ENCODE measurements at places on chromosomes 5 and 9.

DNA sequence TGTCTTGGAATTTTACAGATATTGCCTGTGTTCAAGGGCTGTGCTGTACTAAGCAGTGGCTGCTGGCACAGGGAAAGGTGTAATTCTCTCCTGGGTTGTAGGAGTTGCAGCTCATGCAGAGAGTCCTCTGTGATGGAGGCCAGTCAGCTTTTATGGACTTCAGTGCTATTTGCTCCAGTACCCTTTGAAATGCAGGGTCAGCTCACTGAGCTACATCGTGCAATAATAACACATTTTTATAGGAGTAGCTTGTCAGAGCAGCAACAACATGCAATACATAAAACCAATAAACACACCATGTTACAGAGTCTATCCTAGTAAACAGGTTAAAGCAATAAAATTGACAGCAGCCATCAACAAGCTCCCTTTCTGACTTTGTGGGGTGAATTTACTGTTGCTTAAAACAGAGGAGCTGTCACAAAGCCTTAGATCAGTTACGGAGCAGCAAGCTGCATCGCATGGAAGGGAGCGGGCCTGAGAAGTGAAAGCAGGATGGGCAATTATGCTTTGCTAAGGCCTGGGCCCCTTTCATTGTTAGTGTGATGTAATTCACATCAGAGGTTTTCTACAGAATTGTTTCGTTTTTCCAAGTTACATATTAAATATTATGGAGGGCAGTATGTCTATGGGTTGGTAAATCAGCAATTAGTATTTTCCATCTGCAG, 16.8 kb downstream of the CD180 start:
- no peak for DNase-seq

GRCh38 chr9:127121628-127122175, 733 bp downstream of the ANGPTL2 start:
- no peak for DNase-seq

DNA sequence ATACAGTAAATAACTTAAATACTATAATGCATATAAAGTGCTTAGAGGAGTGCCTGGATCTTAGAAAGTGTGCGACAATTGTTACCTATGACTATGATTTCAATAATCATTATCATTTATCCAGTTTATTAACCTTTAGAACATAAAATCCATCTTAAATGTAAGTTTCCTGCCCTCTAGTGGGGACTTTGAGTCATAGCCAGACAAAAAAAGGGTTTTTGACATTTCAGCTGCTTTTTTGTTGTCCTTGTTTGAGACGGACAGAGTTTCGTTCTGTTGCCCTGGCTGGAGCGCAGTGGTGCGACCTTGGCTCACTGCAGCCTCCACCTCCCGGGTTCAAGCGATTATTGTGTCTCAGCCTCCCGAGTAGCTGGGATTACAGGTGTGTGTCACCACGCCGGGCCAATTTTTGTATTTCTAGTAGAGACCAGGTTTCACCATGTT, 9.7 kb upstream of the C9orf152 start:
- no peak for DNase-seq

DNA sequence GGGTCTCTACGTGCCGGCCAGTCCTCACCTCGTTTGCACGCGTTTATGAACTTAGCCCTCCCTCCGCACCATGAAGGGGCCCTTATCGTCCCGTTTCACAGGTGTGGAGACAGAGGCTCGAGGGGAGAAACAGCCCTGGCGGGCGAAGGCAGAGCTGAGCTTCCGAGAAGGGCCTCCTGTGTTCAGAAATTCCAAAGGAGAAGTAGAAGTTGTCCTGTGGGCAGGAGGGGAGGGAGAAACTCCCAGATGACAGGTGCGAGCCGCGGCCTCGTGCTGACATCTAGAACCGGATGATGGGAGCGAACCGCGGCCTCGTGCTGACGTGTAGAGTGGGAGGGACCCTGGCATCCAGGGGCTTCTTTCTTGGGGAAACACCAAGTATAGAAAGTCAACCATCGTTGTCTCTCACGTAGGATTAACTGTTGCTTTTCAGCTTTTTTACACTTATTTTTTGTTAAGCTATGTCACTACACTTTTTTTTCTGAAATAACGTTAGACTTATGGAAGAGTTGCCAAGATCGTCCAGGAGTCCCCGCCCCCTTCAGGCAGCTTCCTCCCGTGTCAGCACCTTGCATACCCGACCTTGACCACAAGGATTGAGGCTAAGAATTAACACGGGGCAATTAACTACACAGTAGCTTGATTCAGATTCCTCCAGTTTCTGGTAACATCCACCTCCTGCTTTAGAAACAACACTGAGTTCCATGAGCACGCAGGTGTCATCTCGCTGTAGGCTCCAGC, 42.8 kb upstream of the NKD2 start:
- DNase-seq = no peak

DNA sequence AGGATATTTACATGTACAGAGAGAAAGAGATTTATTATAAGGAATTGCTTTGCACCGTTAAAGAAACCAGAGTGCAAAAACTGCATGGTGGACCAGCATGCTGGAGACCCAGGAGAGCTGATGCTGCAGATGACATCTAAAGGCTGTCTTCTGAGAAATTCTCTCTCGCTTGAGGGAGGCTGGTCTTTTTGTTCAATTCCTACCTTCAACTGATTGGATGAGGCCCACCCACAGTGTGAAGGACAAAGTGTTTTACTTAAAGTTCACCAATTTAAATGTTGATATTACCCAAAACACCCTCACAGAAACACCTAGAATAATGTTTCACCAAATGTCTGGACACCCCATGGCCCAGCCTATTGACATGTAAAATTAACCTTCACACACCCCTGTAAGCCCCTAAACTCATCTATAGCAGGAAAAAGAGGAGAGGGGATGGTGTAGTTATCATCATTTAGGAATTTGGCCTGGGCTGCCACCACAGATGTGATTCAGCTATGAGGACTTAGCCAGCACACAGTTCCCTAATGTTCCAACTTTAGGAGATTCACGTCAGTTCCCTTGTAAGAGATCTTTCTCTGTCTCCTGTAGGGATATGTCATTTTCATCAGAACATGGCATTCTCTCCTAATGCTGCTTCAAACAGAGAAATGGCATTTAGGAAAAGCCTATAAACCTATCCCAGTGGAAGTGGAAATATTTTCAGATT, 358.2 kb upstream of the TLE4 start:
- DNase-seq = no peak

DNA sequence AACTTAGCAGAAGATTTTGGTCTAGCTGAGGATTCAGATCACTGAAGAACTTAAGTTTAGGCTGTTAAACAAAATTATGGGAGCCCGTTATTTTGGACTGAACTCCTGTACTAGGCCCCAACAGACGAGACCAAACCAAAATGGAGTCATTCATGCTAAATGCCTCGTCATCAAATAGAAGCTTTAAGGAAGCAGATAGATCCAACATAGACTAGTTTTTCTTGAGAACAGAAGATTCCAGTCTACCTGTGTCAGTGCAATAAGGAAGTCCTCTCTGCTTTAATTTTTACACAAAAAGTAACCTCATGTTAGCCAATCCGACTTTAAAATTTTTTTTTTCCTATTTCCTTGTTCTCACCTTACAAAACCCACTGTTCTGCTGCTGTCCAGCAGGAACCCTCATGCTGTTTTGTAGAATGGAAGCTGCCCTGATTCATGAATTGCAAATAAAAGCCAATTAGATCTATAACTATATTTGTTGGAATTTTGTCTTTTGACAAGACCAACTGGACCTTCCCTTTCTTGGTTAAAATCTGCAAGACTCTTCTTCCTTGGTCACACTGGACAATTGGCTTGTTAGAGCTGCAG, 29.0 kb upstream of the GOLM1 start:
- DNase-seq = no peak

GRCh38 chr5:29261213-29261612, 1932.3 kb upstream of the CDH6 start:
- DNase-seq = no peak

GRCh38 chr9:112043423-112043822, 131.7 kb downstream of the SUSD1 start:
- no peak for DNase-seq

DNA sequence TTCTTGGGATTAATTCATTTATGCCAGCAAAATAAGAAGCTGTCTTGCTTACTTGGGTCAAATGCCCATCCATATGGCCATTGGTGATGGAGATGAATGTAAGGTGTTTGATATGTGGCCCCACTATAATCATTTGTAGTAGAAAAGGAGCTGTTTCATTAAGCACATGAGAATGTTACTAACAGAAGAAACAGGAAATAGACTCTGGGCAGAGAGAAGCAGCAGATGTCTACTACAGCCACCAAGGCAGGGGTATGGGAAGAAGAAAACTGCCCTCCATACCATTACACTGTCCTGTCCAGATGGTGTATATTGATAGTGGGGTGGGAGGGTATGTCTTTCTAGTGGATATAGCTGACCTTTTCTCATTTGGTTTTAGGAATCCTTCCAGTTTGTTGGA, 386.6 kb upstream of the CLINT1 start:
- no peak for DNase-seq

DNA sequence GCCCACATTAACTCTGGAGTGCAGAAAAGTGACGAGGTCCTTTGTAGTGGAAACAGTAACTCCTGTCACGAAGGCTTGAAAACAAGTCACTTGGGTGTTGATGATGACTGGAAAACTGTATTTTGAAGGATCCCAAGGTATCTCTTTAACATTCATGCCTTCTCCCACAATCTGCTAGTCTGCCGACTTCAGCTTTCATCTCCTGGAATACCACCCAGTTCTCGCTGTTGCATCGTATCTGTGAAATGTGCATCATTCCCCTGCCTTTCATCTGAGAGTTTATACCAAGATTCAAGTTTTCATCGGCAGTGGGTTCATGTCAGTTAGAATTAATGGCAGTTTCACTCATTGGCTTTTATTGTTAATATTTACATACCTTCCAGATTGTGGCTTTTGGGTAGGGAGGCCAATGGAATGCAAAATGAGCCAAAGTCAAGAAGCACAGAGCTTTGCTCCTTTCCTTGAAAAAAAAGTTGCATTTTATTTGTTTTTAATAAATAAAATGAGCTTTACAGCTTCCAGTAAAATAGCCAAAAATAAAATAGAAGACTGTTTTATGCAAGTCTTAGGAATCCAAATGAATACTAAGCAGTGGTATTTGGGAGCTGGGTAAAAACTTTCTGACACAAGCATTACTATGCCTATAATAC, 575.2 kb upstream of the WWC1 start:
- no peak for DNase-seq

DNA sequence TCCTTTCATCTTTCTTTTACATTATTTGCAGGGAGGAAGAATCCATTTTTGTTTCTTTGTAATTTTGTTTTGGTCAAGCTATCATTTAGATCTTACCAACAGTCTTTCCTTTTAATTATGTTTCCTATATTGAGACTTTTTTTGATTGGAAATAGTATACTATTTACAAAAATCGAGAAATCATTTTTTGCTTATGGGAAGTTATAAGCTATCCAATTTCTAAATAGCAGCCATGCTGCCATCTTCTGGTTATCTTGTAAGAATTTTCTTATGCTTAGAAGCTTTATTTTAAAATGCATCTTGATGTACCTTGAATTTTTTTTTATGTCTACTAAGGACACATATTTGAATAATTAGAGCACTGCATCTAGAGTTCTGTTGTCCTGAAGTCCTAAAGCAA, 821.2 kb downstream of the PTPRD start:
- no peak for DNase-seq

- DNase-seq = no peak
Observed at GRCh38 chr9:8371686-8372085, 572.1 kb upstream of the DMAC1 start.

DNA sequence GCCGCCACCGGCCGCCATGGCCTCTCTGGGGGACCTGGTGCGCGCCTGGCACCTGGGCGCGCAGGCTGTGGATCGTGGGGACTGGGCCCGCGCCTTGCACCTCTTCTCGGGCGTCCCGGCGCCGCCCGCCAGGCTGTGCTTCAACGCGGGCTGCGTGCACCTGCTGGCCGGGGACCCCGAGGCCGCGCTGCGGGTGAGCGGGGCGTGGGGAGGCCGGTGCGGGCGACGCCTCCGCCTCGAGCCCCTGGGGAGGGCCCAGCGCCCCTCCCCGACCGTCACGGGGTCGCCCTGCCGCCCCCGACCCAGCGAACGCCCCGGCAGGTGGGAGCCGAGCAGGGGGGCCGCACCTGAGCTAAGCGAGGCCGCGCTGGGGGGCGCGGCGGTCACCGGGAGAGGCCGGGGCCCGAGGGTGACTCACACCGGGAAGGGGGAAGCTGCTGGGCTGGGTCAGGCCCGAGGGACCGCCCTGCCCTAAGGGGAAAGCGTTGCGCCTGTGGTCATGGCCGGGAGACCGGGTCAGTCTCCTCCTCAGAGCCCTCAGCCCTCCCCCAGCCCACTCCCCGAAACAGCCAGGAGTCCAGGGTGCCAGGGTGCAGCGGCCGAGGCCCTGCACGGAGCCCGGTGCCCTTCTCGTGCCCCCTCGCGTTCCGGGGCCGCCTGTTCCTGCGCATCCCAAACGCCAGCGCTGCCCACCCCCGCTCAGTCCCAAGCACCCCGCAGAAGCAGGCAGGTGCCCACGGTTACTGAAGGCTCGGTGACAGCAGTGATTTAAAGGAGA, 510 bp downstream of the NOXA1 start:
- no peak for DNase-seq

DNA sequence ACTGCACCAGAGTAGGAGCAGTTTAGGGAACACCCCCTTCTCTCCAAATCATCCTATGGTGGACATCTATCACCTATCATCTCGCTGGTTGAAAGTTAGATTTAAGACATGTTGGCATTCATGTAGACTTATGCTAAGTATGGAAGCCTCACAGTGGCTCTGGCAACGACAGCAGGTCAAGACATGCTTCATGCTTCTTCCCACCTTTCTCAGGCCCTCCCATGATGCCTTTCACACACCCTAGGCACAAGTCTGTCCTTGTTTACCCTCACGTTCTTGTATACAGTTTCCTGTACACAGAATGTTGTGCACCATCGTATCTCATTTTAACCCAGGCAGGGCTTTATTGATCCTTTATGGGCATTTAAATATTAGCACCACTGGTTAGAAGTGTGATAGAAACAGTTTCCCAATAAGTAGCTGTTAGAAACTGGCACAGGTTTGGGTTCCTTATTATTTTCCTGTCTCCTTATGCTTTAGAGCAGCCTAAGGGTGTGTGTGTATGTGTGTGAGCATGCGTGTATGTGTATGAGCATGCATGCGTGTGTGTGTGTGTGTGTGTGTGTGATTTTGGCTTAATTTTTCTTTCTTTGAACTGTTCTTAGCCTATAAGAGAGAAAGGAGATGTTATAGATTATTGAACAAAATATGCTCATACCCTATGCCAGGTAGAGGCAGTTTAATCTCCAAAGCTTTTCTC, 160.6 kb downstream of the NTRK2 start:
- DNase-seq = no peak

DNA sequence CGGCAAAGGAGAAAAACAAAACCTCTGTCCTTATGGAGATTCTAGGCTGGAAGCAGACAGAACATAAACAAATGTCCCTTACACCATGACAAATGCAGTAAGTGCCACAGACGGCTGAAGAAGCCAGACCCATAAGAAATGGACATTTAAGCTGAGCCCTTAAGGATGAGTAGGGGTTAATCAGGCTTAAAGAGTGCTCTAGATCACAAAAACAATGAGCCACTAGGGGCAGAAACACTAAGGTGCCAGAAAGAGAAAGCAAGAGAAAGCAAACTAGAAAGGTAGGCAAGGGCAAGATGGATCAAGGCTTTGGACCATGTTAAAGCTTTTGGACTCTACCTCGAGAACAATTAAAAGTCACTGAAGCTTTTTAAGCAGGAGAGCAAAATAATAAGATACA, 326.9 kb upstream of the WWC1 start:
- DNase-seq = no peak

All from stimulated activated CD4-positive, alpha-beta T cell treated with anti-CD3 and anti-CD28 coated beads, Interleukin-15, amount 100 ng/mL, for 1 hour (primary cell).